ENCODE measurements at places on chromosomes 3 and 15.

DNA sequence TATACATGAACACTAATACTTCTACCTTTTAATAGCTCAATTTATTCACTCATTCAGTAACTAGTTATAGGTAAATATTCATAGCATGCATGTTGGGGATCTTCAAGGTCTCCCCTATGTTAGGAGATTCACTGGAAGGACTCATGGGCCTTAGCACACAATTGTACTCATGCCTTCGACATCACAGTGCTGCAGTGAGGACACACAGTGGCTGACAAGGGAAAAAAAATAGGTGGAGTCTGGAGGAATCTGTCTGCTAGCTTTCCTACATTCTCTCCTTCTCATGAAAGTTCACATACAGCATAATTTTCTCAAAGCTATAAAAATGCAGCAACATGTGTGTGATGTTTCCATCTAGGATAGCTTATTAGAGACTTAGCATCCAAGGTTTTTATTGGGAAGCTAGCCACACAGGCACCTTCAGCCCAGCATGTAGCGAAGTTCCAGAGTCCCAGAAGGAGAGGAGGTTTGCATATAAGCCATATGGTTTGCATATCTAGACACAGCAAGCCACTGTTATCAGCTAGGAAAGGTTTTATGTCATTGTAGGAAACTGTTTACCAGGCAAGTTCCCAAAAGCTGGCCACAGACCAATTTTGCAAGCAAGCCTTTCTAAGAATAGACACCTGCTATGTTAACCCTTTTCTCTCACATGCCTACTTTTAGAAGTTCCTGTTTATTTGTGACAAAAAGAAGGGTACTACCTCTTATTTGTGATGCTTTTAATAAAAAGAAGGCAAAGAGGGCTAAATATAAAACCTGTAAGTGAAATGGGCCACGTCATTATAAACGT is 46.4 kb downstream of the MORC1 start:
- no peak for DNase-seq

- no peak for DNase-seq
Observed at GRCh38 chr3:184942735-184943134, 130.8 kb downstream of the VPS8 start.

DNA sequence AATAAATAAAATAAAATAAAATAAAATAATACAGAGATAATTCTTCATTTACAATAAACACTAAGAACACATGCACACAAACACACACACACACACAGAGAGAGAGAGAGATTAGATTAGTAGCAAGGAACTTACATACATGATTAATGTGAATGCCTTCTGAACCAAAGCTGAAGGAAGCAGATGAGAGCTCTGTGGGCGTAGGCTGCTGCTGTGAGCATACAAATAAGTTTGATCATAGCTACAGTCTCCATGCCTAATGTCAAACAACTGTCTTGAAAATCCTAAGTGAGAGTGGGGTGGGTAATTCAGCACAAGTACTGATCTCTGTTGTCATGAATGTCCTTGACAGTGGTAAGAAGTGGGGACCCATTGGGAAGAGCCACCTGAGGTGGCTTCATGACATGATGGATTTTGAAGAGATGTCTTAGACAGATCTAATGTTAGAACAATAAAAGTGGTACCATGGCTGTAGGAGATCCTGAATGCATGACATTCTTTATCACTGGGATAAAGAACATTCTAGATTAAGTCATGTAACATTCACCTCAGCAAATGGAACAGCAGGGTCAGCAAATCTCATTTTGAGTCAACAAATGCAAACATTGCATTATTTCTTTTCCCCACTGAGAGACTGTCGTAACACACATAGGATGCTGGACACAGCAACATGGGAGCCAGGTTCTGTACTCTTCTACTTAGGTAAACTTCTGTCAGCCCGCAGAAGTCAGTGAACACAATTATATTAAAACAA is 46.2 kb downstream of the CHL1 start:
- DNase-seq = no peak

GRCh38 chr3:127844326-127844942 is 22.1 kb upstream of the MGLL start:
- no peak for DNase-seq

DNA sequence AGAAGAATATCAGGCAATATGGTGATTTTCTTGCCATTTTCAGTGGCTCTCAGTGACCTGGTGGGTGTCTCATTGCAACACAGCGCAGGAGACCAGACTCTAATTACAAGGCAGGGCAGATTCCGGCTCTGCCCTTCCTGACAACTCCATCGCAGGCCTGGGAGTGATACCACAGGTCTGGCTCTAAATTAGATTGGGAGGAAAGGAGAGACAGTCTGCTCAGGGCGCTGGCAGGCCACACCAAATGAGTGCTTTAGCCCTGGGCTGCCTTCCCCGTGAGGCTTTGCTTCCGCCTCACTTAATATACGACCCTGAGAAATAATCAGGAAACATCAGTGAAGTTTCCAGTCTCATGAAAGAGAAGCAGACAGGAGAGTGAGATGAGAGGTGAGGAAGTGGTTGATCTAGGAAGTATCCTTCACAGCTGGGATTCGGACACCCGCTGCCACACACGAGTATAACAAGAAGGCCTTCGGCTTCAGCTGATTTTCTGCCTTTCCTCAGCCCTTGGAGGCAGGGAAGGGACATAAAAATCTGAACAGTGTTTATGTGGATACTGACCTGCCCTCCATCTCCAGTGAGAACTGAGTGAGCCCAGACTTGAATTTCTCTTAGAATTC is 73.7 kb upstream of the PROK2 start:
- no peak for DNase-seq

DNA sequence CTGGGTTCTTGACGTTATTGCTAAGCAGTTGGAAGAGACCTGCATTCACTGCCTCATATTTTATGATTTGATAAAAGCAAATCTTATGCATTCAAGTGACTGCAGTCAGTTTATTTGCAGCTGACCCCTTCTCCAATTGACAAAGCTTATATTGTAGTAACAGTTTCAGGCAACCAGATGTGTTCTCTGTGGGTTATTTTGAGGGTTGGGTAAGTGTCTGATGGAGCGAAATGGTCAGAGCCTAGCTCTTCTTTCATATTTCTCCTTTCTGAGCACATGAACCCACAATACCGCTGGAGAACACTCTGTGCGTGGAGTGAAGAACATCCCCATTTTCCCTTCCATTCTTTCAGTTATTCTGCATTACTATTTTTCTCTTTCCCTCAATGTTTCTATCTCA is 125.8 kb upstream of the KCNH8 start:
- no peak for DNase-seq

DNA sequence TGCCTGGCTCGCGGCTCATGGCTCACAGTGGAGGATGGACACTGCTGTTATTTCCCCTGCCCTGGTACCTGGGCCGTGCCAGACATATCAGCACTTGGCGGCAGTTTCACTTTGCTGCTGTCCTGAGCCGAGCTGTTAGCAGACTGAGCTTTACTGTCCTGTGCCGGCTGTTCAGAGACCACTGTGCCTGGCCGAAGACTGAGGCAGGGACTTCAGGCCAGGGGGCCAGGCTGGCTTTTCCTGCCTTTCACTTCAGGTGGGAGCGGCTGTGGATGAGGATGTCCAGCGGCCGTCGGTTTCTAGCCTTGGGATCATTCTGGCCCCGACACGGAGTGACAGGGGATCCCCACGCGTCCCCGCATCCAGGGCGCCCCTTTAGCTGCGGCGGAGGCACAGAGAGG is 1.1 kb downstream of the ATP10A start:
- no peak for DNase-seq

DNA sequence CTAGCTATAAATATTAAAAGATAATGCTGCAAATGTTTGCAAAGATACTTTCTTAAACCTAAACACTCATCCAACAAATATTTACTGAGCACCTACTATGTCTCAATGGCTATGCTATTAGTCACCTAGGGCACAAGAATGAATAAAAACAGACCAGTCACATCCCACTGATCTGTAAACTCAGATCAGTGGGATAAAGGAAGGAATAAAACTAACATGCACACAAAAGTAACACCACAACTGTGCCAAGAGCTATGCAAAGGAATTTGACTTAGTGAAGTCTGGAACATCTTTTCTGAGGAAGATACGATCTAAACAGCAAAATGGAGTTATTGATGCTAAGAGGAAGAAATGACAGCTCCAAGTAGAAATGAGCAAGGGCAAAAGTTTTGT is 56.6 kb downstream of the CBLB start:
- DNase-seq = peak; percentile 67

- DNase-seq = no peak
Observed at GRCh38 chr3:154131830-154132229, 10.6 kb downstream of the ARHGEF26 start.

GRCh38 chr3:31248563-31248992 is 284.1 kb upstream of the STT3B start:
- no peak for DNase-seq

GRCh38 chr15:31278061-31278445 is 48.6 kb upstream of the KLF13 start:
- DNase-seq = no peak

GRCh38 chr3:8702560-8702959 is 31.0 kb upstream of the CAV3 start:
- no peak for DNase-seq

- no peak for DNase-seq
Observed at GRCh38 chr3:152398495-152398894, 129.8 kb downstream of the MBNL1 start.

DNA sequence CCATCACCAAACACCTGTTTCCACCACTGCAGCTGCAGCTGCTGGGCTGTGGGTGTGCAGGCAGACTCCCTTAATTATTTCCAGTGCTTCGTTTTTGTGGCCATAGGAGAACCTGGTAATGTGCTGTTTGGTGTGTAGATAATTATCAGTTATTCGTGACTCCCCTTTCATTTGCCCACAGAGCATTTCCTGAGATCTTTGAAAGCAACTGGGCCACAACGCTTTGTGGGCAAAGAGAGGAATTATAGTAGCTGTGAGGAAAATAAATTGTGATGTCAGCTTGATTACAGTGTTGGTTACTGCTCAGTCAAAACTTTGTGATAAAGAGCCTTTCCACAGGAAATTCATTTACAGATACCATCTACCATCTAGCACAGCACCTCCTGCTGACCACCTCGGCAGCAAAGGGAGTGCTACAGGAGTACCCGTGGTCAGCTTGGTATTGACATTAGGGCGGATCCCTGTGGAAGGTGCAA is 193.3 kb upstream of the SLCO3A1 start:
- DNase-seq = no peak

DNA sequence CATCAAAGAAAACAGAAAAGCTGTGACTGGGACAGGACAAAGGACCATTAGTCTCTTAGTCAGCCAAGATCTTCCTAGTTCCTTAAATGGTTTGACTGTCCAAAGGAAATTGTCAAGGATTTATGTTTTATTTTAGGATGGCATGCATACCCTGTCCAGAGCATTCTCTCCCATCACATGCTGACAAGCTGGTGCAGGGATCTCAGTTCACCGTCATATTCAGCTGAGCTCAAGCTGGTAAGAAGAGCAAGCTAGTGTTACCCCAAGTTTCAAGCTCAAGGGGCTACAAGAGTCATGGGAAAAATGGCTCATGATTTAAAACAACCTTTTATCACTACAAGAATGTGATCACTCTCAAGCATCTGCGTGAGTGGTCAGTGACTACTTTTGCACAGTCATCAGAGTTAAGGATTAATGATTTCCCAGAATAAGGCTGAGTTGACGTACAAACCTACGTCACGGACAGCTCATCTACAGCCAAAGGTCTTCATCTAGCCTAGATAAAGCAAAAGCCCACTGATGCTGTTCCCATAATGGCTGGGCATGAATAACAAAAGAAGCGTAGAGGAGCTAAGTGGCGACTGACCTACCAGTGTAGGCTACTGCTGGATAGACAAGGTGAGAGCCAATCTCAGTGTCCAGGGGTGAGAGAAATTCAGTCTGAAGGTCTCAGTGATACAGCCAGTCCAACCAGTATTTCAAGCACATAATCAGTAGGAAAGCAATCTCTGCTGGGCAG is 157.5 kb downstream of the GABRB3 start:
- no peak for DNase-seq

GRCh38 chr3:147960786-147961185 is 551.6 kb downstream of the ZIC1 start:
- DNase-seq = no peak

GRCh38 chr3:4006288-4006687 is 207.1 kb downstream of the LRRN1 start:
- no peak for DNase-seq

- no peak for DNase-seq
Observed at GRCh38 chr3:102378216-102378615, 56.6 kb upstream of the ZPLD1 start.

DNA sequence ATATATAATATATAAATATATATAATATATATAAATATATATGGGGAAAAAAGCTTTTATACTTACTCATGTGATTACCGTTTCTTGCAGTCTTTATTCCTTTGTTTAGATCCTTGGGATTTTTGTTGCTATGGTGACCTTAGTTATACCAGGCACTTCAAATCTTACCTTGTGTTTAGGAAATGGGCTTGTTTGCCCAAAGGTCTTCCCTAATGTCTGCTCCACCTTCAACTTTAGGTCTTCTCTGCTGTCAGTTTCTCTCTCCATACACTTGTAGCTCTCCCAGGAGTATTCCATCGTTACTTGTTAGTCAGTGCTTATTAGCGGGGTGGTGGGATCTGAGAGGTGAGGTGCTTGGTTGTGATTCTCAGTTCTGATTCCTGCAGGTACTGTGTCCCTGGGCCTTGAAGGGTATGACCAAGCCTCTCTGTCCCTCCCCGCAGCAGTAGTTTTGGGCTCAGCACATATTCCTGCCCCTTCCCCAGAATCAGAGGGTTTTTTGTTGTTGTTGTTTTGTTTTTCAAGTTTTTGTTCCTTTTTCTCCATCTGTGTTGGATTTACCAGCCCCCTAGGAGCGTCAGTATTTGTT is 9.6 kb upstream of the LAMP3 start:
- DNase-seq = no peak

DNA sequence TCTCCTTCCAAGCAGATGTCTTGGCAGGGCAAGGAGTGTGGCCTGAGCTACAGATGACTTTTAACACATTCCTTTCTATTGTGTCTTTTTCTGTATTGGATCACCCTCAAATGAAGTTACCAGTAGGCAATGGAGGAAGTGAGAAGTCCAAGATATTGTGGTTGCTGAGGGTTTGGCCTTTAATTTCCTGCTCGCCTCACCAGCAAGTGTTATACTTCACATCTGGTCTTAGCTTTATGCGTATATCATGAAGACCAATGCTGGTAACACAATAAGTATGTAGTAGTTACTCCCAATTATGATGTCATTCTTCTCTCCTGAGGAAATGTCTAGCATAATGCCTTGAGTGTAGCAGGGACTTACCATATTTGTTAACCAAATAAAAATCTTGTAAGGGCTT is 179.9 kb downstream of the ZIC1 start:
- no peak for DNase-seq

DNA sequence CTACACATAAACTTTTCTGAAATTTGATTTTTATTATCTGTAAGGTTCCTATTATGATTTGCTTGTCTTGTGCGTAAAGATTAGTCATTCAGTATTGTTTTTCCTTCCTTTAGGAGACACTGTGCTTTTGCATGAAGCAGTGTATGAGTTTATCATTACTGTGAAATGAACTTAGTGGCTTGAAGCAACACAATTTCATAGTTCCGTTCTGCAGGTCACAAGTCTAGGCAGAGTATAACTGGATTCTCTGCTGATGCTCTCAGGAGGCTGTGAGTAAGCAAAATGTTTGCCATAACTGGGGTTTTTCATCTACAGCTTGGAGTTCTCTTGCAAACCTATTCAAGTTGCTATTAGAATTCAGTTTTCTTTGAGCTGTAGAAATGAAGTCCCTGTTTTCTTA is 1136.1 kb downstream of the OTOL1 start:
- no peak for DNase-seq

GRCh38 chr3:109924196-109924595 is 586.9 kb upstream of the DPPA4 start:
- DNase-seq = no peak

- no peak for DNase-seq
Observed at GRCh38 chr15:35279811-35280210, 194.7 kb upstream of the NANOGP8 start.
